NCI-H446 (cell line): ENCODE measurements at places on chromosomes 1 and 21.

GRCh38 chr1:230300322-230301301 is 125.5 kb downstream of the PGBD5 start:
- no peak for DNase-seq

DNA sequence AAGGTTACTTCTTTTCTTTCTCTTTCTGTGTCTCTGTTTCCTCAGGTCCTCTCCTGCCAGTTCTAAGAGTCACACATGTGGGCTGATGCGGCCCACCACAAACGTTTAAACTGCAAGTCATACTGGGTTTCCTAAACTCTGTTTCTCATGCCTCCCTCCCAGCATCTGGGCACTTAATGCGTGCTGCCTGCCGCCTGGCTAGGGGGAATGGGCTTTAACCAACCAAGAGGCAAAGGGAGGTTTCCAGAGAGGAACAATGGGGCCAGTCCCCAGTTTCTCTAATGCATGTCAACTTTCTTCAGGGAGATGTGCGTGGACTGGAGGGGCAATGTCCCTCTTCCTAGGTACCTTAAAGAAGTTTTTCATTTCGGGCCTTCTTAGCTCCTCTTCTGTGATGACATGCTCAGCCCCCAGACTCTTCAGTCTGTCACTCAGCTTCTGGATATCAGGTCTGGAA is 19.9 kb upstream of the SRSF4 start:
- DNase-seq: no peak

DNA sequence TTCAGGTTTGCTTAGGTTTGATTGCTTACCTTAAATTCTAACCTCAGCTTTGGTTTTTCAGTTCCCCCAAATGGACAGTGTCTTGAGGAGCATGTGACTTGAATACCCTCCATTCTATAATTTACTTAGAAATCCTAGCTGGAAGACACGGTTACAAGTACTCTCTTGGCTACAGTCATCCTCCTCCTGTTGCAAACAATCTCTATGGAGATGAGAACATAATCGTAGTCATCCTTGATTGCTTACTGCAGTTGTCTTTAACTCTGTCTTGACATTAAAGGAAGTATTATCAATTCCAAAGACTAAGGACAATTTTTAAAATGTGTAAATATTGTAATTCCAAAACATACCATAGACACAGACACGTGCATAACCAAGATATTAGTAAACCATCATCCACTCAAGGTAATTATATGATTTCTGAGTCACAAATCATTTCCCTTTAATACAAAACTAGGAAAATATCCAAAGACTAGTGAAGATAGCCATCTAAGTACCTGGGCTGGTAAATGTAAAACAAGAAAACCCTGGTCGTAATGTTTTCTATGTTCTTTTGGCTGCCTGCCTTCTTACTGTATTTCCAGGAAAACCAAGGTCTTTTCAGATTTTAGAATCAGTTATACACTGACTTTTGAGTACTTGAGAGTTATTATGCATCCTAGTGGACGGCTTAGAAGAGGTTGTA is 149.9 kb downstream of the CHRM3 start:
- DNase-seq: no peak

- DNase-seq: no peak
These were observed 51.1 kb downstream of the KCNK1 start for GRCh38 chr1:233664804-233665574.
